Pons (tissue), 1 donor: ENCODE measurements at places on chromosomes 6 and 20.

DNA sequence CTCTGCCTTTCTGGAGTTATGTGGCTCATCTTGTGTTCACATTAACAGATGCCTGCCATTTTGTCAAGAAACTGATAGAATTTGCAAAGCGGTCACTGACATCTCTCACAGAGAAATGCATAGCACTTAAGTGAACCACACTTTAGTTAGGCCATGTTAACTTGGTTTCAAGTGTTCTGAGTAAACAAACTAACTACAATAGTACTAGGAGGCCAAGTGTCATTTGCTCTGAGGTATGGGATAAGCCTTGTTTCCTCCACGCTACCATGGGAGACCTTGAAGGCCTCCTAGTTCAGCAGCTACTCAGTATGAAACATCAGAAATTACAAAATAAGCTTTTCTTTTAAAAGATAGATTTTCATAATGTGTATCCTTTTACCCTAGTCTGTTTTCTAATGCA lies 143.5 kb upstream of the MARCKS start:
- no peak for DNase-seq

- DNase-seq: no peak
These were observed 89.3 kb upstream of the EEF1E1 start for GRCh38 chr6:8191629-8192028.

GRCh38 chr6:14810021-14810420 lies 435.8 kb upstream of the JARID2 start:
- DNase-seq: no peak

DNA sequence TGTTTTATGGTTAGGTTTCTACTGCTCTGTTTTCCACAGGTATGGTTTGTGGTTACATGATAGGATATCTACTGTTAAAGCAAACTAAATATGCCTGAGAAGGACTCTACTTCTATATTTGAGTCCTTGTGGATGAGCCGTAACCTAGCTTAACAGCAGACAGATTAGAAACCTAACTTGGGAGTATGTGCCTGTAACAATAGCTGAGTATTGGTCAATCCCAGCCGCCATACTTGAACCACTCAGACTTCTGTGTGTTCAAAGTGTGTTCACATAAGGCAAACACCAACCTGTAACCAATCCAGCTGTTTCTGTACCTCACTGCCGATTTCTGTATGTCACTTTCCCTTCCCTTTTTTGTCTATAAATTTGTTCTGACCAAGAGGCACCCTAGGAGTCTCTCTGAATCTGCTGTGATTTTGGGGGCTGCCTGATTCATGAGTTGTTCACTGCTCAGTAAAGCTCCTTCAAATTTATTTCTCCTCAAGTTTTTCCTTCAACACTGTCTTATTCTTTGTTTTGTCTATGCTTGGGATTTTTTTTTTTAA lies 37.1 kb downstream of the PHF3 start:
- no peak for DNase-seq

- DNase-seq: no peak
These were observed 49.0 kb downstream of the PPP1R14C start for GRCh38 chr6:150191809-150192208.

DNA sequence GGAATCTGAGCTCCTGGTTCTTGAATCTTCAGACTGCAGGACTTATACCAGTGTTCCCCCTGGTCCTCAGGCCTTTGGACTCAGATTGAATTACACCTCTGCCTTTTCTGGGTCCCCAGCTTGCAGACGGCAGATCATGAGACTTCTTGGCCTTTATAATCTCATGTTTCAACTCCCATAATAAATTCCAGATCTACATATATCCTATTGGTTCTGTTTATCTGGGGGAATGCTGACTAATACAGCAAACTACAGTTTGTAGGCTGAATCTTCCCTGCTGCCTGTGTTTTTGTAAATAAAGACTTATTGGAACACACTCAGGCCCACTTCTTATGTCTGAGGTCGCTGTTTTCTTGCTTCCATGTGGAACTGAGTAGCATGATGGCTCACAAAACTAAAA lies 184.7 kb downstream of the HDGFL1 start:
- no peak for DNase-seq

GRCh38 chr20:51995551-51995951 lies 193.2 kb upstream of the SALL4 start:
- no peak for DNase-seq

- DNase-seq: no peak
These were observed 65.3 kb downstream of the AIG1 start for GRCh38 chr6:143125864-143126573.

GRCh38 chr6:99912657-99913056 lies 81.4 kb downstream of the MCHR2 start:
- no peak for DNase-seq

DNA sequence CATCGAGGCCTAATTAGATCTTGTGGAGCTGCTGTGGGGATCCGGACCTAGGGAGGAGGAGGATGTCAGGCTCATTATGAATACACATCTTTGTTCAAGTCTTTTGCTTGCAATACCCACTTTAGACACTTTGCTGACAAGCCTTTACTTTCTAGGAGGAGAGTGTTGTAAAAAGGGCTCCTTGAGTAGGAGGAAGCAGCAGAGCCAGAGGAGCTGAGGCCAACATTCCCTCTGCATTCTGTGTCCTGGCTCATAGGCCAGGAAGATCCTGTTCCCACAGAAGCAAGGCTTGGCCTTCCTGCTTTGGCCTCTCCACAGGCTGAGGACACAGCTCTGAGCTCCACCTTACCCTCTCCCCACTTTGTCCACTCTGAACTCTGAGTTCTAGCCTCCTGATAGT lies 67.1 kb downstream of the TPD52L1 start:
- no peak for DNase-seq

GRCh38 chr6:43740961-43741764 lies 28.8 kb upstream of the VEGFA start:
- no peak for DNase-seq

GRCh38 chr6:11209369-11209768 lies 23.1 kb downstream of the NEDD9 start:
- DNase-seq: no peak

DNA sequence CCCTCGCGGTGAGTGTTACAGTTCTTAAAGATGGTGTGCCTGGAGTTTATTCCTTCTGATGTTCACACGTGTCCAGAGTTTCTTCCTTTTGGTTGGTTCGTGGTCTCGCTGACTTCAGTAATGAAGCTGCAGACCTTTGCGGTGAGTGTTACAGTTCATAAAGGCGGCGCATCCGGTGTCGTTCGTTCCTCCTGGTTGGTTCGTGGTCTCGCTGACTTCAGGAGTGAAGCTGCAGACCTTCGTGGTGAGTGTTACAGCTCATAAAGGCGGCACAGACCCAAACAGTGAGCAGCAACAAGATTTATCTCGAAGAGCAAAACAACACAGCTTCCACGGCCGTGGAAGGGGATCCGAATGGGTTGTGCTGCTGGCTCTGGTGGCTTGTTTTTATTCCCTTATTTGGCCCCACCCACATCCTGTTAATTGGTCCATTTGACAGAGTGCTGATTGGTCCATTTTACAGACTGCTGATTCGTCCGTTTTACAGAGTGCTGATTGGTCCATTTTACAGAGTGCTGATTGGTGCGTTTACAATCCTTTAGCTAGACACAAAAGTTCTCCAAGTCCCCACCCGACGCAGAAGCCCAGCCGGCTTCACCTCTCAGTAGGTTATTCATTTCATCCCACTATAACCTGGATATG lies 48.2 kb upstream of the ARG1 start:
- DNase-seq: no peak

DNA sequence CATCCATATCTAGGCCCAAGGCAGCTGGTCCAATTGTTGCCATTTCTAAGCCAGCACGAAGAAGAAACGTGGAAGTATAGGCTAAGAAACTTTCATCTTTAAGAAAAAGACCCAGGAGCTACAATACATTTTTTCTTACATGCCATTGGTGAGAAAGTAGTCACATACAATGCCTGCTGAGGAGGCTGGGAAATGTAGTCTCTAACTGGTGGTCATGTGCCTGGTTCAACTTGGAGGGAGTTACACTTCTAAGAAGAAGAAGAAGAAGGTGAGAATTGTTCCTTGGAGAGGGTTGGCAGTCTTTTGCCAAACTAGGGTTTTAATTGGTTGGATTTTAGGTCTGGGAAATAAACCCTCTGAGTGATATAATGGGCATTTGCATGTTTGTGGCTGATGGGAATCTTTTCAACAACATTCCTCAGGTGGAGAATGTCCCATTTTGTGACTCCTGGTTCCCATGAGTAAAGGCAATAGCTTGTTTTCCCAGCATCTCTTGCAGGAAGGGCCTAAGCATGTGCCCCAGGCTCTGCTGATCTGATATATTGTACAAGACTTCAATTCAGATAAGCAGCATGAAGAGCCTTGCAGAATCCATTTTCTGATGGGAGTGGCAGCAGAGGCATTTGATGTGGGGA lies 47.0 kb upstream of the PREP start:
- no peak for DNase-seq

DNA sequence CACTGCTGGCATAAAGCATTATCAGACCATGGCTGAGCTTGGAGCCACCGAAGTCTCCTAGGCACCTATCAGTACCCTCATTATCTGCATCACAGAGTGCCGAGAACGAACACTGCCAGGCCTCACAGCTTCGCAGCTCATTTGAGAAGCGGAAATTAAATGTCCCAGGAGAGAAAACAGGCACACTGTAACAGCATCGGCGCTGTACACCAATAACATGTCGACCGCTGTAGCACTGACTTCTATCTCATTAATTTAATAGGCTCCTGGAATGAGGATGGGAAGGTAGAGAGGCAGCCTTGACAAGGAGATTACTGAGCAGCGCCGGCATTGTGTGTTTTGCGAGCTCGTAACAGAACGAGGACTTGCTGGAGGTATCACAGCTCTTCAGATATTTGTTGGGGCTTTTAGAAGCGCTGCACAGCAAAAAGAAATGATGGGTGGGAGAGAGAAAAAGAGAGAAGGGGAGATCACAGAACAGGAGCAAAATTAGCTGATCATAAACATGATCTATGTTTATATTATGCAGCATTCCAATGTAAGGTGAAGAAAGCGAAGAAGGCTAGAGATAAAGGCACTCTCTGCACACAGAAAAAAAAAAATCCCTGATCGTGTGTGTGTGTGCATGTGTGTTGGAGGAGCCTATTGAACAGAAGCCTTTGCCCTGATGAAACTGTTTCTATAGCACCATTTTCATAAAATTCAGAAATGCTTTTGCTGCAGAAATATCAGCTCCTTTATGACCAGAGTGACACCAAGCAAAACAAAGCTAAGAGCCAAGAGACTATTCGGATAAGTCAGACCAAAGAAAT lies 29.2 kb downstream of the ID4 start:
- DNase-seq: no peak

- no peak for DNase-seq
These were observed 103.8 kb downstream of the RALGAPA2 start for GRCh38 chr20:20608641-20609040.

- DNase-seq: no peak
These were observed 126.2 kb upstream of the EYA4 start for GRCh38 chr6:133114973-133115372.

- no peak for DNase-seq
These were observed 5.1 kb downstream of the IGF2R start for GRCh38 chr6:159973951-159974350.

DNA sequence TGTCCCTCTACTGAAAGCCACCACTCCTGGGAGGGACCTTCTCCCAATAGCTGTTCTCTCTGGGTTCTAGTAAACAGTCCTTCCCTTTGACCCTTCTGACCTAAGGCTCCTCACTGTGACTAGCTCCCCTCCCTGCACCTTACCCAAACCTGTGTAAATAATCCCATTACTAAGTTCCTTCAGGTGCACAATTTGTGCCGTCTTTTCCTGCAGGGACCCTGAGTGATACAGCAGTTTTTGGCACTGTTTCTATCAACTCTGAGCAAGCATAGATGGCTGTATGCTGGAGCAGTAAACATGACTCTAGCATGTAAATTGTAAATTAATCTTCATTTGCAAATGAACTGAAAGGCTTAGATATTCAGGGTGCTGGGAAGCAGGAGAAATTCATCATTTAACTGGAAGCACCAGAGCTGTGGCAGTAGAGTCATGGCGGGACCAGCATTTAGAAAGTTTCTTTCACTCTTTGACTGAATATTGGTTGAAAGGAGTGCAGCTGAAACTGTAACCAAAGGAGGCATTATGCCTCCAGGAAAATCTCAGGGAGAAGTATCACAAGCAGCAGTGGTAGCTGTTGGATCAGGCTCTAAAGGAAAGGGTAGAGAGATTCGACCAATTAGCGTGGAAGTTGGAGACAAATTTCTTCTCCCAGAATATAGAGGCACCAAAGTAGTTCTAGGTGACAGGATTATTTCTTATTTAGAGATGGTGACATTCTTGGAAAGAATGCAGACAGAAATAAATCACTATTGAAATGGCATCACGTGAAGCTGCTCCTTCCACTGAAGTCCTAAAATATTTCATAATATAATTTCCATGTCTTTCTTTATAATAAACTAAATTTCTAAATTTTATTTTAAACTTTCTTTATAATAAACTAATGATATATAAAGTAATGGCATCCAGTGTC lies 117.8 kb downstream of the TCP11 start:
- no peak for DNase-seq
